Activated CD8-positive, alpha-beta memory T cell treated with anti-CD3 and anti-CD28 coated beads for 48 hours (primary cell): ENCODE measurements at places on chromosomes 3 and 15.

DNA sequence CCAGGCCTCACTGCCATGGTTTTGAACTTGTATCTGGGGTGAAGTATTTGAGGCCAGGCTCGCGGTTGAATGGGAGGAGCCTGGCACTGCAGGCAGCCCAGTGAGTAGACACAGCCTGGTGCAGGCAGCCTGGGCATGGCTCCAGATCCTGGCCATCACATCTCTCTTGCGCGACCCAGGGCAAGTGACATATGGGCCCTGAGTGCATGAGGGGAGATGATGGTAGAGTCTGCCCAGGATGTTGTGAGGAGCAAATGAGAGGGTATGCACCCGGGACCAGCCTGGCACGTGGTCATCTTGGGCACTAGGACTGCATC is 103.5 kb downstream of the TBC1D2B start:
- no peak for DNase-seq

- DNase-seq: no peak
These were observed 131.4 kb upstream of the IGSF10 start for GRCh38 chr3:151592287-151592686.

DNA sequence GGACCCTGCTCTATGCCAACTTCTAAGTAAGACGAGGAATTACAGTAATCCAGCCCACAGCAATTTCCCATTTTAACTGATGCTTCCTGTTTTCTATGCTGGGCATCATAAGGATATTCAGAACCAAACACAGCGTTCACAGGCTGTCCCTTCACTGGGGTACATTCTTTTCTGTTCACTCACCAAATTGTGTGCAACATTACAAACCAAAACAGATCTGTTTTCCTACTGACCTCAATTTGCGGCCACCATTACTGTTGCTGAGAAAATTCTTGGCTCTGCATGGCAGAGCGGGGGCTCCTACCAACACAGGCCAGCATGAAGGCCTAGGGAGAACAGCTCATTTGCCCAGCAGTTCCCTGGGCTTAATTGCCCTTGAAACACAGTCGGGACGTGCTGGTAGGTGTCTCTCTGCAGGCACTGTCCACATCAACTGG is 76.5 kb downstream of the MYO1E start:
- DNase-seq: no peak

DNA sequence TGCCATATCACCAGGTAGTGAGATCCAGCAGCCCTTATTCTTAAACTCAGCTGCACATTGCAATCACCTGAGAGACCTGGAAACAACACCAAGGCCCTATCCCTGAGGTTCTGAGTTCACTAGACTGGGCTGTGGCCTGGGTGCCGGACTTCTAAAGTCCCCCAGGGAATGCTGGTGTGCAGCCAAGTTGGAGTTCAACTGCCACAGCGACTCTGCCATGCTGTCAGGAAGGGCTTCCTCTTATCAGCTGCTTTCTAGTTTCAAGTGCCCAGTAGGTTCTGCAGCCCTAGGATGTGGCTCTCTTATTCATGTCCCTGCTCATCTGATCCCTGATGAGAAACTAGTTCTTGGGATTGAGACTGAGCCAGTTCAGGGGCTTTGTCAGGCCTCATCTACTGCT is 47.8 kb downstream of the ACAA1 start:
- no peak for DNase-seq

- no peak for DNase-seq
These were observed 449.9 kb upstream of the GOLIM4 start for GRCh38 chr3:168545591-168545990.

GRCh38 chr3:13794322-13794721 is 85.5 kb downstream of the WNT7A start:
- DNase-seq: no peak

- no peak for DNase-seq
These were observed 17.1 kb downstream of the SLC28A1 start for GRCh38 chr15:84901540-84901939.

DNA sequence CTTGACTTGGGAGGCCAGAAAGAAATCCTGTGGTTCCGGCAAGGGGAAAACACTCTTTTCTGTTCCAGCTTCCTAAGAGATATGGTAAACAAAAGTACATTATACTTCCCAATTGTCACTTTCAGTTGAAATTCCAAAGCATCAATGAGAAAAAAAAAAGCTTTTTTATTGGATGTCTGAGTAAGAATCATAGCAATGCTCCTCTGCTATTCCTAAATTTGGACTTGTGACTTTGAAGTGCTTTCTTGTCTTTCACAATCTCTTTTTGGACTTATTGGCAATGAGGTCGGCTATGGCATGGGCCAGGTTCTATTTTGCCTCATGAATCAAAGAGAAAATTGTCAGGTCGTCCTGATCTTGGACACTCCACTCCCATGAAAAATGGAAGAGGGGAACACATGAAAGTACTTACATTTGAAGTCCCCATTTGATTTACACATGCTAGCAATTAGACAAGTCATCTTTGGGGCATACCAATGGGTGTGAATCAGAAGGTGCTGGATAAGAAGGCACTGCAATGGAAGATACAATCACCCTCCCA is 170.5 kb downstream of the GREM1 start:
- DNase-seq: no peak

DNA sequence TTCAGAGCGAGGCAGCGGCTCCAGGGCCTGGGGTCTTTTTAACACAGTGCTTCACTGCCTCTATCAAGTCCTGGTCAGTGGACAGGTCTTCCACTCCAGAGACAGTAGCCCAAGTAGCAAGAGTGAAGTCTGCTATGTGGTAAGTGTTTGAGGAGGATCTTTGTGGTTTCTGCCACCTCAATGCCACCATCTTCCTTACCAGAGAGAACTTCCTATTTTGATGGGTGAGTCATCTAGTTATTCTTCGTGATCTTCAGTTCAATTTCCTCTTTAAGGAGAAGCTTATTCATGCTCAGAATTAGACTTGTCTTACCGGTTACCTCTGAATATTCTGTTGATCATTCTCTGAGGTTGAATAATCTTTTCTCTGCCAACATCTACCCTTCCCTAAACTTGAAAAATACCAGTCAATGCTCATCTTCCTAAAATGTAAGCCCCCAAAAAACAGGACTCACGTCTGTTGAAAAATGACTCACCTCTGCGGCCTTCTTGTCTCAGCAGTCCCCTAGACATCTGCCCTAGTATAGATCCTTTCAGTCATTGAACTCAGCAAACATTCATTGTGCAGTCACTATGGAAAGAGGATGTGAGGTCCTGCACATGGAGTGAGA is 32.2 kb upstream of the BCL6 start:
- no peak for DNase-seq

DNA sequence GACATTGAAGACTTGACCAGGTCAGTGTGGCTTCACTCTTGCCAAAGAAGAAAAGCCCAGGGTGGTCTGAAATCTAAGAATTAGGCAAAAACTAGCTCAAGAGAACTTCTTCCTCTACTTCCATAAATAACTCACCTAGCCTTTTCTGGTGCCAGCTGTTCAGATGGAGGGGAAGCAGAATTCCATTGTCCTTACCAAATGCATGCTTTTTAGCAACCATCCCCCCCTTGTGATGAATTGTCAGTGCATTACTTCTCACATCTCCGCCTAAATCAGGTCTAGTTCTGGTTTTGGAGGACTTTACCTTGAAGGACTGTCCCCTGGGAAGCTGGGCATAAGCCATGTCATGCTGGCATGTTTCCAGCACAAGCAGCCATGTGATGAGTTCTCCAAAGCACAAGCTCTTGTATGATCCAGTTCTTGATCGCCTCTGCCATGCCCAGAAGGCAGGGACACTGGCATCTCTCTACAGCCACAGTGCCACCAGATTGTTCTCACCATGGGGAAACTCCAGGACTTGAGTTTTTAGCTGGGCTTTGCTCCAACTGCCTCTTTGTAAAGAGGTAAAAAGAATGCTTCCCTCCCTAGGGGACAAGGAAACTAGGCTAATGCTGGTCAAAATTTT is 96.4 kb upstream of the IL12A start:
- DNase-seq: no peak

DNA sequence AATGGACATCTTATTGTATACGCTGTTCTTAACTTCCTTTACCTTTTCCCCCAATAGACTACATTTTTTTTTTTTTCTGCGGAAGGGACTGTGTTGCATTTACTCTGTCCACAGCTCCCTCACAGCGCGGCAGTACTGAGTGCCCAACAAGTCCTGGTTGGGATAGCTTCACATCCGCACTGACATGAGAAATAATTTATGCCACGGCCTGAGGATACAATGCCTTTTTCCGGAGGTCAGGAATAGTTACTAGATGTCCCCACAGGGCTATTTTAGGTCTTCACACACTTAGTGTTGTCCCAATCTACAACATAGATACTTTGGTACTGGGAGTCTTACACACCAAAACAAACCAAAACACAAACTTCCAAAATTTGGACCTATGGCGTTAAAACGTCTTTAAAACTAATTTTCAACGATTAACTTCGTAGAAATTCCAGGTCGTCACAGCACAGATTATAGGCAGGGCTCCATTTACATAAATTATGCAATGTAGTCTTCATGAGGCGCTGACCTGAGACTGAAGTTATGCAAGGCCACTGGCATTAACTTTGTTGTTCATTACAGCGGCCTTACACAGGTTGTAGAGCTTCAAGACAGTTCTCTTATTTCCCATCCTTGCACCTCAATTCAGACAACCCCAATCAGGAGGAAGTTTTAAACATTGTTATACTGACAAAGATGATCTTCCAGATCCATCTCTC is 989 bp upstream of the PPIB start:
- no peak for DNase-seq

DNA sequence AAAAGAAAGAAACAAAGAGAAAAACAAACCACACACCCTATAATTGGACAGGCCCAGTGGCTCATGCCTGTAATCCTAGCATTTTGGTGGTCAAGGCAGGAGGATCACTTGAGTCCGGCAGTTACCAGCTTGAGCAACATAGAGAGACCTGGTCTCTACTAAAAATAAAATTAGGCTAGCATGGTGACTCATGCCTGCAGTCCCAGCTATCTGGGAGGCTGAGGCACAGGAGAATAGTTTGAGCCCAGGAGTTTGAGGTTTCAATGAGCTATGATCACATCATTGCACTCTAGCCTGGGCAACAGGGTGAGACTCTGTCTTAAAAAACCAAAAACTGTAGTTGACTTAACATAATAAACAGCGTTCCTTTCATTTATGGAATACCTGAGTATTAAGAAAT is 72.3 kb upstream of the ST3GAL6 start:
- DNase-seq: no peak

DNA sequence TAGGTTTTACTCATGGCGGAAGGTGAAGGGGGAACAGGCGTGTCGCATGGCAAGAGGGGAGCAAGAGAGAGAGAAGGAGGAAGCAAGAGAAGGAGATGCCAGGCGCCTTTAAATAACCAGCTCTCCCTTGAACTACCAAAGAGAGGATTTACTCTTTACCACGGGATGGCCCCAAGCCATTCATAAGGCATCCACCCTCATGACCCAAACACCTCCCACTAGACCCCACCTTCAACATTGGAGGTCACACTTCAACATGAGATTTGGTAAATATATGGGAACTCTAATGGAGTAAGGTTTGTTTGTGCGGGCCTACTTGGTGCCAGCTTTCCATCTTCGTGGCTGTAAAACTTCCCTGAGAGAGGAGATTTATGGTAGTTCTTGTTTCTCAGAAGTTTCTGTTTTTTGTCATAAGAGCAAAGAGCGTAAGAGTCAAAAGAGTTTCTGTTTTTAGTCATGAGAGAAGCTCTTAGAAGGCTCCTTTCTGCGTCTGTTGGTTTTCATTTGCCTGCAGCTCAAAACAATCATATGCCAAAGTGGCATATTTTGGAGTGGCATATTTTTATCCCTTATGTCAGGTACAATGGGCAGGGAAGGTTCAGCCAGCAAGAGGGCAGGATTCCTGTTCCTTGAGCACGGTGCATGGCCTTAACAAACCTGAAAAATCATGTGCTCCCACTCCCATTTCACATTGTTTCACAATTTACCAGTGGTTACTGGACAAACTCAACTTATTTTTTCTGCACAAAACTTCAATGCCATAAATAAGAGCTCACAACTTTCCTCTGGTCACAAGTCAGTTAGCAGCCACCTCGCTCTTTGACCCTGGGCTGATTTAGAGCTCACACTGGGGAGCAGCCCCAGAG is 12.5 kb downstream of the PML start:
- DNase-seq: no peak

DNA sequence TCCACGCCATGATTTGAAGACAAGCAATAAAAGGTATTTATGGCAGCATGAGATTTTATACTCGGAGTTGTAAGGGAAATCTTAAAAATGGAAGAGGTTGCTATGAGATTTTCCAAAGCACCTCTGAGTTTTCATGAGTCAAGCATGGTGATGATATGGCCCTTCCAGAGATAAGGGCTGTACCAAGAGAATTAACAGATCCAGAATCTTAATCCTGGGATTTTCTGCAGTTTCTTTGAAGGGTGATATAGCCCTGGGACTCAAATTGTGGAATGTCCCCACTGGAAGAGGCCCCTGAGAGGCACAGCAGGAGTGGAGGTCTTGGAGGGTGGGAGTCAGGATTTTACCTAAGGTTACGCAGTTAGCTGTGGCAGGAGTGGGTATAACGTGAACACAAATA is 243.3 kb downstream of the ZNF621 start:
- DNase-seq: no peak
